G401 (cell line): ENCODE measurements at places on chromosomes 6 and 20. TPM values are rescaled to one million over a fixed set of nuclear protein-coding genes. Genes with fewer than 3 reads are reported as not detected.

GRCh38 chr20:62063981-62064769, 1.5 kb downstream of the TAF4 start:
- peak; percentile 39 for DNase-seq

GRCh38 chr6:70310063-70310694, 7.3 kb upstream of the COL9A1 start:
- DNase-seq = peak; percentile 58

DNA sequence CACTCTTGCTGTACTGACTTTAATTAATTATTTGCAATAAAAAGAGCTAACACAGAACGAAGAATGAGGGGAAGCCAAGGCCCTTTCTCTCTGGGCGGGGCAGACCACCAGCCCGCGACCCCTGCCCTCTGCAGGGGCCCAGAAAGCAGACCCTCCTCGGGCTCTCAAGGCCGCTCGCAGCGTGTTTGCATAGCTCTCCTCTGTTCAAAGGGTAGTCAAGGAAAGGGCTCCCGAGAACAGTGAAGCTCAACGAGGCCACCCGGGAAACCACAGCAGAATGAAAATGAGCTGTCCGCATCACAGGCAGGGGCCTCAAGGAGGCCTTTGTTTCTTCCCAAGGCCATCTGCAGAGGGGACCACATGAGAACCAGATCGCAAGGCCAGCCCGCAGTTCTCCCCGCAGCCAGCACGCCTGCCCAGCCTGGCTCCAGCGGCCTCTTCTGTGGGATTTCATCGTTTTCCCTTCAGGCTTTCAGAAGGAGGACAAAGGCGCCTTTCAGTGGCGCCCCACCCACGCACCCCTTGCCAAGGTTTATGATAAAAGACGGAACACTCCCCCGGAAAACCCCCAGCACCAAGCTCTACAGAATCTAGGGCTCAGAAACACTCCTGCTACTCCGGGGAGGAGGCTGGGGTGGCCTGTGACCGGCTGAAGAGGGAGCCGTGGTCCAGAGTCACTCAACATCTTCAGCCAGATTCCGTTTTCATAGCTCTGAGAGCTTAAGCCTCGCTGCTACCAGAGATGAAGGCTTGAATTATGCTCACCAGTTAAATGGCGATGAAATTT, 25.3 kb downstream of the ACSS1 start:
- DNase-seq = peak; percentile 51

DNA sequence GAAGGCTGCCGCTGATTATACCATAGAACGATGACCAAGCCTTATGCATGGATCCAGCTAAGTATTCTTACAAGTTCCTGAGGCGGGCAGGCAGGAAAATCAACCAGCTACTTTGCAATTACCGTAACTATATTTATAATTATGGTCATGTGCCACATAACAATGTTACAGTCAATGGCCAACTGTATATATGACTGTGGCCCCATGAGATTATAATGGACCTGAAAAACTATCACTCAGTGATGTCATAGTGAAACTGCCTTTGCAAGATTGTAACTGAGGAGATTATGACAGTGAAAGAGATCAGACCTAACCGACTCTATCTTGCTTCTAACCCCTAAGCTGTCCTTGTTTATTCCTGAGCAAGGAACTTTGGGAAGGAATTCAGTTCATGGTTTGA, 33.1 kb upstream of the FAM135A start:
- DNase-seq = no peak

GRCh38 chr20:59819496-59820203, 113.8 kb downstream of the SYCP2 start:
- DNase-seq = no peak

DNA sequence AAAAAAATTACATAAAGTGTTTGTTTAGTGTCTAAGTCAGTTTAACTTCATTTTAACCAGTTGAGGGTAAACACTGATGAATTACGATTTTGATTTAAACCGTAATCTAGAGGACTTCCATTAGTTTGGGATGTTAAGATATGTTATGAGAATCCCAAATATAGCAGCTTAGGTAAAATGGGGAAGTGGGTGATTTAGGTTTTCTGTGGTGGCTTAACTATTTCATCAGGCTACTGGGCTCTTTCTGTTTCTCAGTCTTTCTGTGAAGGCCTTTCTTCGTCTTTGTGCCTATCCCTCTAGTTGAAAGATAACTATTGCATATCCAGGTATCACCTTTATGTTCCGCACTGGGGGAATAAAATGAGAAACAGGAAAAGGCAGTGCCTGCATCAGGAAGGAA, 27.9 kb downstream of the CENPW start:
- DNase-seq = no peak

- DNase-seq = no peak
Measured at GRCh38 chr6:89522778-89523177, 89.8 kb downstream of the ANKRD6 start.

Gene ARFGEF3
- not detected in 2 replicates for total RNA-seq

Gene TCF15
- total RNA-seq = 0.10 and 3.1 TPM in 2 replicates

Gene SRMS
- not detected in 2 replicates for total RNA-seq
